Activated CD4-positive, alpha-beta memory T cell treated with anti-CD3 and anti-CD28 coated beads, Interleukin-2, amount 10 ng/mL, durations not matched to agents 7 days and 5 days (primary cell): ENCODE measurements at places on chromosomes 7 and 10. TPM values are rescaled to one million over a fixed set of nuclear protein-coding genes. Genes with fewer than 3 reads are reported as not detected.

The PDGFA gene
- total RNA-seq = 0.73 TPM

The CREB5 gene
- not detected for total RNA-seq

The SLC16A12 gene
- total RNA-seq = not detected

DNA sequence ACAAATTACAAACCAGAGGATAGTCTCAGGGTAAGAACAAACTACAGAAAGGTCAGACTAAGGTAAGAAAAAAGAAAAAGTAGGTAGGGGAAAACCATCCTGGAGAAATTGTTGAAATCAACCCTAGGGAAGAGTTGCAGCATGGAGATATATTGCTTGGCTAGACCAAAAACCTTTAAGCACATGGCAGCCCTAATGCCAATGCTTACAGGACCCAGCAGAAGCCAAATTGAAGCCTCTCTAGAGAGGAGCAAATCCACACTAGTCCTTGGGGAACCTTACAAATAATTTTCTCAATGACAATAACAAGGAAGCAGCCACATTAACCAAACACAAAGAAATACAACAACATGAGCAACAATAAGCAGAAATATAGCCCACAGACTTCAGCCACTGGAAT lies 81.9 kb downstream of the CNOT4 start:
- no peak for DNase-seq

DNA sequence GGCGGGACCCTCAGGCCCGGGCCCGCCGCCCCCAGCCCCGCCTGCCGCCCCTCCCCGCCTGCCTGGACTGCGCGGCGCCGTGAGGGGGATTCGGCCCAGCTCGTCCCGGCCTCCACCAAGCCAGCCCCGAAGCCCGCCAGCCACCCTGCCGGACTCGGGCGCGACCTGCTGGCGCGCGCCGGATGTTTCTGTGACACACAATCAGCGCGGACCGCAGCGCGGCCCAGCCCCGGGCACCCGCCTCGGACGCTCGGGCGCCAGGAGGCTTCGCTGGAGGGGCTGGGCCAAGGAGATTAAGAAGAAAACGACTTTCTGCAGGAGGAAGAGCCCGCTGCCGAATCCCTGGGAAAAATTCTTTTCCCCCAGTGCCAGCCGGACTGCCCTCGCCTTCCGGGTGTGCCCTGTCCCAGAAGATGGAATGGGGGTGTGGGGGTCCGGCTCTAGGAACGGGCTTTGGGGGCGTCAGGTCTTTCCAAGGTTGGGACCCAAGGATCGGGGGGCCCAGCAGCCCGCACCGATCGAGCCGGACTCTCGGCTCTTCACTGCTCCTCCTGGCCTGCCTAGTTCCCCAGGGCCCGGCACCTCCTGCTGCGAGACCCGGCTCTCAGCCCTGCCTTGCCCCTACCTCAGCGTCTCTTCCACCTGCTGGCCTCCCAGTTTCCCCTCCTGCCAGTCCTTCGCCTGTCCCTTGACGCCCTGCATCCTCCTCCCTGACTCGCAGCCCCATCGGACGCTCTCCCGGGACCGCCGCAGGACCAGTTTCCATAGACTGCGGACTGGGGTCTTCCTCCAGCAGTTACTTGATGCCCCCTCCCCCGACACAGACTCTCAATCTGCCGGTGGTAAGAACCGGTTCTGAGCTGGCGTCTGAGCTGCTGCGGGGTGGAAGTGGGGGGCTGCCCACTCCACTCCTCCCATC lies 82.7 kb downstream of the PAX2 start:
- DNase-seq = peak; percentile 44
